Activated CD4-positive, alpha-beta memory T cell treated with anti-CD3 and anti-CD28 coated beads for 36 hours (primary cell): ENCODE measurements at places on chromosomes 11 and 22. TPM values are rescaled to one million over a fixed set of nuclear protein-coding genes. Genes with fewer than 3 reads are reported as not detected.

Gene PEX16
- 28.2 TPM for total RNA-seq

Gene CACNA1I
- 0.57 TPM for total RNA-seq

Gene CALCB
- total RNA-seq, result 2.9 TPM

Gene PPP6R3
- 108 TPM for total RNA-seq

Gene C22orf31
- not detected for total RNA-seq

Gene MUC2
- total RNA-seq, result not detected

Gene OR5D16
- not detected for total RNA-seq

Gene FGF3
- not detected for total RNA-seq

Gene HTR3B
- total RNA-seq, result not detected

Gene THY1
- total RNA-seq, result 5.4 TPM

Gene DEFB131B
- not detected for total RNA-seq

Gene ART1
- total RNA-seq, result not detected

Gene MS4A15
- total RNA-seq, result not detected

Gene AIFM3
- total RNA-seq, result not detected

Gene P2RY6
- not detected for total RNA-seq

Gene MRGPRX3
- total RNA-seq, result not detected

Gene SART1
- 59.1 TPM for total RNA-seq

Gene SGSM1
- total RNA-seq, result 0.29 TPM

Gene ANGPTL5
- not detected for total RNA-seq

Gene OR2AG1
- total RNA-seq, result not detected

Gene LGALS12
- total RNA-seq, result not detected

Gene OR52A1
- total RNA-seq, result not detected
